A549 treated with ZK216348 at 1 μM for 4 hours (cell line): ENCODE measurements at places on chromosomes 2 and 18. TPM values are rescaled to one million over a fixed set of nuclear protein-coding genes. Genes with fewer than 3 reads are reported as not detected.

The NXPH2 gene
- not detected in 5 replicates for total RNA-seq

The DNER gene
- total RNA-seq = 7.1 to 12.4 TPM (median 9.0 TPM) in 5 replicates

The TTC32 gene
- 10.7 to 18.3 TPM (median 12.3 TPM) in 5 replicates for total RNA-seq

The MSH6 gene
- 75.9 to 125 TPM (median 90.4 TPM) in 5 replicates for total RNA-seq

The RMC1 gene
- total RNA-seq = 14.5 to 18.9 TPM (median 15.7 TPM) in 5 replicates

The SPC25 gene
- total RNA-seq = 15.2 to 25.5 TPM (median 20.1 TPM) in 5 replicates

The SCLY gene
- 15.9 to 24.0 TPM (median 22.0 TPM) in 5 replicates for total RNA-seq

The GKN1 gene
- total RNA-seq = 0.32 to 1.1 TPM (median 0.74 TPM) in 5 replicates
